ENCODE measurements at places on chromosomes 7 and 10. TPM values are rescaled to one million over a fixed set of nuclear protein-coding genes. Genes with fewer than 3 reads are reported as not detected.
A peak's percentile ranks its signal among the peaks of the same experiment; 100 is the strongest.

- DNase-seq, result no peak
These were observed 73.8 kb downstream of the CUL1 start for GRCh38 chr7:148772297-148773089.

DNA sequence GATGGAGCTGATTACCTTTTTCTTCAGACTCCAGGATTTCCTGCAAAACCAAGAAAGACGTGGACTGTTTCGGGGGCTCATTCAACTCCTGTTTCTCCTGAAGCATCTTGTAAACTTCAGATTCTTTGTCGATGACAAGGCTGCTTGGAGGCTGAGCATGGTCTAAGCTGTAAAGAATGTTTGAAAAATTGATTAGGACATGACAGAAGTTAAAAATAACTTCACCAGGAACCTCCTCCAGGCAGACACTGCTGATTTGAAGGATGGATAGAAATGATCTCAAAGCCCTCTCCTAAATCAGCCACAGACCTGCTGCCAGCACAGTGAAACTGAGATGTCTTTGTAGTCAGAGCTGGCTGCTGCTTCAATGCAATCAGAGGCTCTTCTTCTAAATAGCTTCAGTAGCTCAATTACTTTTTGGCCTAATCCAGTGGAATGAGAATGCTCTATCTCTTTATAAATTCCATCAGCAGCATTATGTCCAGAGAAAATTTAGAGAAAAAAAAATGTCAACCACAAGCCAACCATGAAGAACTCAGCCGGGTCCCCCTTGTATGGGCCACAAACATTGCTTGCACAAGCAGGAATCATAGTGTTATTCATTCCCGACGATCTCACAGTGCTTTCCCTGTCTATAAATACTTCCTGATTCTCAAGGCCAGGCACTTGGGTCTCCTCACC is 43.5 kb downstream of the PDLIM1 start:
- no peak for DNase-seq

Gene CRHR2
- total RNA-seq, result 0.09 TPM

GRCh38 chr10:107091126-107091525 is 73.4 kb downstream of the SORCS1 start:
- no peak for DNase-seq

DNA sequence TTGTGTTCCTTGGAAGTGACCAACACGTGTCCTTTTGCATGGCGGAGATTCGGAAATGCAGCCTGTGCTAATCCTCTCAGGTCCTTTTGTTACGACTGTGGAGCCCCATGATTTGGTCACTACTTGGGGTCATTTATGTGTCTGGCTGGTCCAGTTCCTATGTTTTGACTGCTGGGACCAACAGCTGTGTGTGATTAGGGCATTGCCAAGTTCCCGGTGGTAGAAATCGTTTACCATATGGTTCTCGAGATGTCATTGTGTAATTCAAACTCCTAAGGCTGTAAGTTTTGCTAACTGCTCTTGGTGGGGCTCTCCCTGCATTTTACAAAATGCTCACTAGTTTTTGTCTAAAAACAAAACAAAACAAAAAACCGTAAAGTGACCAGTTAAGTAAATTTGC is 62.0 kb downstream of the CCNY start:
- DNase-seq, result no peak

GRCh38 chr7:116316838-116317628 is 106.7 kb downstream of the TES start:
- DNase-seq, result no peak

- DNase-seq, result peak; percentile 75
These were observed 103.7 kb downstream of the RNF216 start for GRCh38 chr7:5677538-5678294.

Gene SLC18A3
- total RNA-seq, result 0.09 TPM

DNA sequence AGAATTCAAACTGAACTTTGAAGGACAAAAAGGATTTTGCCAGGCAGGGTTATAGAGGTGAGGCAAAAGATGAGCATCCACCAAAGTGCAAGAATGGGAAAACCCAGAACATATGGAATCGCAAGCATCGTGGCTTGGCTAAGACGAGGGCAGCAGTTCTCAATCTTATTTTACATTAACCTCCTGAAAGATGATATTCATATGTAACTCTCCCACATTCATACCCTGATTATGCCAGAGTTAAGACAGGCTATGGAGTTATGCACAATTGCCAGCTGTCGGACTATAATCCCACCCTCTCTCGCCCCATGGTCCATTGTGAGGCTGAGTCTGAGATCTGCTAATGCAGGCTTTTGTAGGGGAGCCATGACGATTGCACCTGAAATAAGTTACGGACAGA is 21.2 kb upstream of the ASAH2 start:
- DNase-seq, result no peak

- DNase-seq, result no peak
These were observed 78.7 kb downstream of the ELFN1 start for GRCh38 chr7:1748839-1749173.

- no peak for DNase-seq
These were observed 153.4 kb downstream of the SORCS1 start for GRCh38 chr10:107011105-107011504.

DNA sequence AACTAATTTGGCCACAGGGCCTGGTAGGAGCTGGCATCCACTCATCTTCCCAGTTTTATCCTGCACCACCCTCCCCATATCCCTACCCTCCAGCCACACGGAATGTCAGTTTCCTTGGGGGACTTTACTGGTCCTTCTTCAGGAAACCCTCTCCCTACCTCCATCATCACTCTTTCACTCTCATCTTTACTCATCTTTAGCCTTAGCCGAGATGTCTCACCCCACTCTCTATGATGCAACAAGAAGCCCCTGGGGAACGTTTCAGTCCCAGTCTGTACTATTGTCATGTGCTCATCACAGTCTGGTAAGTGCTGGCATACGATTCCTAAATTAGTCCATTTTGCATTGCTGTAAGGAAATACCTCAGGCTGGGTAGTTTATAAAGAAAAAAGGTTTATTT is 34.9 kb upstream of the TMEM248 start:
- no peak for DNase-seq

Gene FAM25A
- not detected for total RNA-seq

- DNase-seq, result no peak
These were observed 21.6 kb downstream of the NPC1L1 start for GRCh38 chr7:44519546-44519945.

- DNase-seq, result no peak
These were observed 84.6 kb upstream of the ZNF438 start for GRCh38 chr10:31116226-31116625.

Gene UCN3
- not detected for total RNA-seq

DNA sequence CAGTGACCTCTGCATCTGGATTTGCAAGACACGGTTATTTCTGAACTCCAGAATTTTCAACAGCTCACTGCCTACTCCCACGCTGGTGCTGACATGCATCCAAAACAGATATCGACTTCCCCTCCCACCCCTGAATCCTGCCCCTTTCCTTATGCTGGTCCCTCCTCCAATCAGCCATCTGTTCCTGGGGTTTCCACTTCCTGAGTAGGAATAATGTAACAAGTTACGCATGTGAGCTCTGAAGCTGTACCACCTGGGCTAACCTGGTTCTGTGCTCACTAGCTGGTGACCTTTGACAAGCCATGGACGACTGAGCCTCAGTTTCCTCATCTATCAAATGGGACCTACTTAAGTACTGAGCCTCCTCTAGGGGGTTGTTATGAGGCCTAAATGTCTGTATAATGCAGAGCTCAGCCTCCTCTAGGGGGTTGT is 1.7 kb upstream of the NCAPG2 start:
- DNase-seq, result no peak

Gene ZNF22
- 31.0 TPM for total RNA-seq

GRCh38 chr7:85776691-85777345 is 590.0 kb upstream of the SEMA3D start:
- DNase-seq, result no peak

- no peak for DNase-seq
These were observed 12.5 kb upstream of the TSPAN15 start for GRCh38 chr10:69438536-69439349.

Gene RELN
- total RNA-seq, result 0.44 TPM

Gene HOXA1
- total RNA-seq, result not detected

- DNase-seq, result peak; percentile 68
These were observed 7.1 kb upstream of the UNCX start for GRCh38 chr7:1225441-1226185.

- DNase-seq, result no peak
These were observed 459.9 kb downstream of the GALNT17 start for GRCh38 chr7:71591876-71592275.

GRCh38 chr10:132697578-132698200 is 88.3 kb downstream of the NKX6-2 start:
- DNase-seq, result peak; percentile 3

GRCh38 chr7:28349637-28350036 is 62.7 kb upstream of the CREB5 start:
- DNase-seq, result no peak

DNA sequence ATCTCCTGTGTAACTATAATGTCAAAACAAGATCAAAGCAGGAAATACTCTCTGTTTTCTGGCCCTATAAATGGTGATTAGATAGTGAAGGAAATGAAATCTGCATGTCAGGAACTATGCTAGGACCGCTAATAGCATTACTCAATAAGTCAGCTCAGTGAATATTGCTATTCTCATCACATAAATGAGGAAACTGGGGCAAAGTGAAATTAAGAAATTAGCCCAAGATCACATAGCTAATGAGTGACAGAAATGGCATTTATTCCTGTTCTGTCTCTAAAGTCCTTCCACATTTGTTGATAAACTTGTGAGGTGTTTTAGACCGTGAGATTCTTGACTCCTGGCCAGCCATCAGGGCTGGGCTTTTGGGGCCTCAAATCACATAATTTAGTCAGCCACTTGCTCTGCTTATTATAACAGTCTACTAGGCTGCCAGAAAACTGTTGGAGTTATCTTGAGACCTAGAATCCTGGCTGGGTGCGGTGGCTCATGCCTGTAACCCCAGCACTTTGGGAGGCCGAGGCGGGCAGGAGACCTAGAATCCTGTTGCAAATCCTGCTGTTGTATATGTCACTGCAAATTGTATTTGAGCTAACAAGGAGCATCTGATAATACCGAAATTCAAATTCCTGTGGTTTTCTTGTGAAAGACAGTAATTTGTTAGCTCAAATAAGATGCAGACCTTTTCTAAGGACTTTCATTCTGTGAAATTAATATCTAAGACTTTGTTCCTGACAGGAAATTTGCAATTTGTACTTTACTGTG is 66.5 kb upstream of the SHTN1 start:
- no peak for DNase-seq

Gene ZNF503
- 0.39 TPM for total RNA-seq

DNA sequence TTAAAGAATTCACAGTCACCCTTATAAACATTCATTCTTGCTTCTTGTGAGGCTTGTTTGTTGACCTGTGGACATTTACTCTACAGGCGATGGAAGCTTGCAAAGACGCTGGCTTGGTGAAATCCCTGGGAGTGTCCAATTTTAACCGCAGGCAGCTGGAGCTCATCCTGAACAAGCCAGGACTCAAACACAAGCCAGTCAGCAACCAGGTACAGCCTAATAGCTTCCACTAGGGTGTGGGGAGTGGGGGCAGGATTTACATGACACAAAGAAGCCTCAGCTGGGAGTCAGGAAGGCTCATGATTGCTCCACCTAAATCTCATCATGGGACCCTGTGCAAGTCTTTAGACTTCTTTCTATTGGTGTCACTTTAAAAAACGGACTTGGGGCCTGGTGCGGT is 29.0 kb downstream of the AKR1D1 start:
- DNase-seq, result no peak

Gene OR2F1
- total RNA-seq, result not detected

Gene TEX47
- not detected for total RNA-seq

Gene AQP1
- total RNA-seq, result 1.1 TPM

- no peak for DNase-seq
These were observed 12.3 kb upstream of the ACSM6 start for GRCh38 chr10:95181726-95182125.

Gene INSYN2A
- 0.13 TPM for total RNA-seq

Gene KCNH2
- 14.6 TPM for total RNA-seq

GRCh38 chr10:62095181-62096122 is 173.2 kb downstream of the RTKN2 start:
- DNase-seq, result no peak

DNA sequence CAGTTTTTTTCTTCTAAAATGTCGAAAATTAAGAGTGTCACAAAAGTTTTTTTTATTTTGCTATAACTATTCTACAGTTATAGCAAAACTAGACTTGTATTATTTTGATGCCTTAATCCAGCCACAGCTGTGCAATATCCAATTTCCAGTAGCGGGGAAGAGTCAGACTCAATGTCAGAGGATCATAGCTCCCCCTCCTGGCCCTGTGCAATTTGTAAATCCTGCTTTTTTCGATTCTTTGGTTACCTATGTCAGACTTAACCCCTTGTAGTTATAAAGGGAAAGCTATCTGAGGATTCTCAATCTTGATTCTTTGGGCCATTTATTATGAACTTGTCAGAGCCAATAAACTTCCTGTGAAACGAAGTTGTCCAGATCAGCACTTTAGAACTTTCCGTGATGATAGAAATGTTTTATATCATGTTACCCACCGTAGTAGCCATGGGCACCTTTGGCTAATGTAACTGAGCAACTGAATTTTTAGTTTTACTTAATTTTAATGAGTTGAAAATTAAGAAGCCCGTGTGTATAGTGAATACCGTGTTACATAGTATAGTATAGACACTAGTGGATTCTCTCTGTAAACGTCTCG is 87.7 kb upstream of the PRKCQ start:
- peak; percentile 41 for DNase-seq

- DNase-seq, result no peak
These were observed 114.8 kb upstream of the TCF7L2 start for GRCh38 chr10:112835217-112835715.

- no peak for DNase-seq
These were observed 2.0 kb downstream of the GPR85 start for GRCh38 chr7:113084496-113085172.

- no peak for DNase-seq
These were observed 32.6 kb upstream of the ZNRF2 start for GRCh38 chr7:30251708-30252329.

- DNase-seq, result no peak
These were observed 167.7 kb downstream of the TRIL start for GRCh38 chr7:28790467-28790866.

DNA sequence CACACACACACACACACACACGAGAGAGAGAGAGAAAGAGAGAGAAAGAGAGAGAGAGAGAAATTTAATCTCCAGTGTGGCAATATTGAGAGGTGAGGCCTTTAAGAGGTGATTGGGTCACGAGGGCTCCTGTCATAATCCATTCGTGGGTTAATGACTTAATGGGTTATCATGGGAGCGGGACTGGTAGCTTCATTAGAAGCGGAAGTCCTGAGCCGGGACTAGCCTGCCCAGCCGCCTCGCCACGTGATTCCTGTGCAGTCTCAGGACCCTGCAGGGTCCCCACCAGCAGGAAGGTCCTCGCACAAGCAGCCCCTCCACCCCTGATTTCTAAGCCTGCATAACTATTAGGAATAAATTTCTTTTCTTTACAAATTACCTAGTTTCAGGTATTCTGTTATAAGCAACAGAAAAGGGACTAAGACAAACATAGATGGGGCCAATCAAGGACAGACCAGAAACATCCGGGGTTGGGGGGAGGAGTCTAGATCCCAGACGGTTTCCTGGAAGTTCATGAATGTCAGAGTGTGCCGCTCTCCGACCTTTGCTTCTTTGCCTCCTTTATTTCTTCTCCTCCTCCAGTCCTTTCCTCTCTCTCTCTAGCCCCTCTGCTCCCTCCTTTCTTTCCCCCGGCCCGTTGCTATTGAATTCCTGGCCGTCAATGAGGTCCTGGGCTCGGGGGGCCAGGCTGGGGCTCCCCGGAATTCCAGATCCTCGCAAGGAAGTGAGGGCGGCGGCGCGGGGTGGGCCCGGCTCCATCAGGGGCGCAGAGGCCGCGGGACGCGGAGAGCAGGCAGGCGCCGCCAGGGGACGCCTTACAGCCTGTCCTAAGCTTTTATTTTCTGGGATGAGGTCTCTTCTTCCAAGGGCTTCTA is 146.8 kb downstream of the CYP26A1 start:
- DNase-seq, result peak; percentile 56

GRCh38 chr10:24721229-24722106 is 2.2 kb downstream of the ARHGAP21 start:
- DNase-seq, result peak; percentile 28
